Melanocyte of skin (primary cell): ENCODE measurements at places on chromosomes 1 and 21. TPM values are rescaled to one million over a fixed set of nuclear protein-coding genes. Genes with fewer than 3 reads are reported as not detected.

Gene COL11A1
- total RNA-seq, result 71.6 and 203 TPM in 2 replicates

Gene RPE65
- not detected in 2 replicates for total RNA-seq

Gene LIPI
- total RNA-seq, result not detected in 2 replicates

Gene SPATA21
- not detected in 2 replicates for total RNA-seq

Gene ACTN2
- total RNA-seq, result 0.34 and 1.5 TPM in 2 replicates

Gene MPL
- total RNA-seq, result not detected in 2 replicates

Gene OR6F1
- total RNA-seq, result not detected in 2 replicates

Gene PTPN7
- total RNA-seq, result not detected in 2 replicates

Gene OR2M3
- not detected in 2 replicates for total RNA-seq

Gene LCE1C
- not detected in 2 replicates for total RNA-seq

Gene ZNF683
- total RNA-seq, result not detected in 2 replicates

Gene PRKAA2
- total RNA-seq, result under 0.01 TPM in 2 replicates

Gene LPAR3
- total RNA-seq, result 0.73 and 1.4 TPM in 2 replicates

Gene IFI44
- total RNA-seq, result 73.4 and 149 TPM in 2 replicates

Gene PRAMEF2
- not detected in 2 replicates for total RNA-seq

Gene MYBPH
- total RNA-seq, result not detected in 2 replicates

Gene LRP8
- 87.3 and 96.2 TPM in 2 replicates for total RNA-seq

Gene TMEM240
- total RNA-seq, result 1.7 and 4.7 TPM in 2 replicates

Gene BNIPL
- under 0.01 TPM in 1 of 2 replicates, not detected in the other for total RNA-seq

Gene TNFRSF4
- total RNA-seq, result not detected in 2 replicates

Gene MYOM3
- total RNA-seq, result not detected in 2 replicates

Gene FCGR1A
- not detected in 2 replicates for total RNA-seq

Gene ELF3
- total RNA-seq, result under 0.01 TPM in 2 replicates
